IMR-90 (cell line): ENCODE measurements at places on chromosomes 12 and 14.
A peak's percentile ranks its signal among the peaks of the same experiment; 100 is the strongest.

DNA sequence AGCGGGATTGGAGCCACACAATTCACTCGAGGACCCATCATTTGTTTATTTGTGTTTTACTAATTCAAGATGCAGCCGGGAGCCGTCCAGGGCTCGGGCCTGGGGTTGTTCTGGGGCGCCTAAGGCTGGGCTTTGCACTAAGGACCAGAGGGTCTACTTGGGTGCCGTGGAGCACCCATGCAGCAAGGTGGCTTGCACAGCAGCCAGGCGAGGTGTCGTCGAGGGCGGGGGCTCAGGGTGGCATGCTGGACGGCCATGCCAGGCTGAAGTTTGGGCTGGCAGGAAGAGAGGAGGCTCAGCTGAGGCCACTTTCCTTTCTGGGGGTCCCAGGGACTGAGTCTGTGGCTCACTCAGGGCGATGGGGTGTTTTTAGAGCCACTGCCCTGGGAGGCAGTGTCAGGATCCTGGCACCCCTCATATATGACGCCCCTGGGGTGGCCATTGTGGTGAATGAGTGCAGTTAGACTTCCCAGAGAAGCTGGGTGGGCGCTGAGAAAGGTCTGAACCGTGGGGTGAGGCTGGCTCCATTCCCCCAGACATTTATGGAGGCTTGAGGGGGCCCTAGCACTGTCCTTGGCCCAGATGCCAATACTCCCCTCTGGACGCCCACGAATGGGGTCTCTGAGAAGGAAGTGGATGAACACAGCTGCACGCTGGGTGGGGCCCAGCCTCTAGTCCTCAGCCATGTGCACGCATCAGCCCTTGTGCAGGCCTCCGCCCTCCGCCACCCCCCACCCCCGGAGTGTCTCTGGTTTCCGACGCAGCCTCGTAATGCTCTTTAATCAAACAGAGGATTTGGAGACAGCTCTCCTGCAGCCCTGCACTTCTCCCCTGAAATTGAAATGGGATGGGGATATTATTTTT is 11.3 kb downstream of the MEG3 start:
- H3K4me3 ChIP-seq: no peak overlapping the region
- peaks cover 81% of the 10 kb centered on the region for H3K36me3 ChIP-seq
- H3K4me1 ChIP-seq: peaks cover 15% of the 10 kb centered on the region
- no peak overlapping the region for H3K27ac ChIP-seq
- no peaks in the 10 kb centered on the region for H3K27me3 ChIP-seq

DNA sequence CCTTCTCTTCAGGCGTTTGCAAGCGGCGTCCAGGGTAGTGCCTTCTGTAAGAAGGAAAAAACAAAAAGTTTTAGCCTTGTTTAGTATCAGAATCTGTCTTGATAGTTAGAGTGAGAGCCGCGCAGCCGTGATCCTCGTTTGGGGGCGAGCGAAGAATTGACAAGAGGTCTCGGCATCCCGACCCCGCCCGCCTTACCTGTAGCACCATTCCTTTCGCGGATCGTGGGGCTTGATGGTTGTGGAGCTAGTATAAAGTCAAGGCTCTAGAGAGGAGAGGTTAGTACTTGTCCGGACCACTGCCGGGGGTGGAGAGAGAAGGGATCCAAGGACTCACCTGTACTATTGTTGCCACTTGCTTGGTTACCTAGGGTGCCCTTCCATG is 494 bp downstream of the TMTC3 start:
- DNase-seq: no peak
- H3K4me3 ChIP-seq: peak overlapping the region; percentile 64
- no peaks in the 10 kb centered on the region for H3K36me3 ChIP-seq
- H3K27ac ChIP-seq: peak overlapping the region; percentile 52
- no peaks in the 10 kb centered on the region for H3K27me3 ChIP-seq

DNA sequence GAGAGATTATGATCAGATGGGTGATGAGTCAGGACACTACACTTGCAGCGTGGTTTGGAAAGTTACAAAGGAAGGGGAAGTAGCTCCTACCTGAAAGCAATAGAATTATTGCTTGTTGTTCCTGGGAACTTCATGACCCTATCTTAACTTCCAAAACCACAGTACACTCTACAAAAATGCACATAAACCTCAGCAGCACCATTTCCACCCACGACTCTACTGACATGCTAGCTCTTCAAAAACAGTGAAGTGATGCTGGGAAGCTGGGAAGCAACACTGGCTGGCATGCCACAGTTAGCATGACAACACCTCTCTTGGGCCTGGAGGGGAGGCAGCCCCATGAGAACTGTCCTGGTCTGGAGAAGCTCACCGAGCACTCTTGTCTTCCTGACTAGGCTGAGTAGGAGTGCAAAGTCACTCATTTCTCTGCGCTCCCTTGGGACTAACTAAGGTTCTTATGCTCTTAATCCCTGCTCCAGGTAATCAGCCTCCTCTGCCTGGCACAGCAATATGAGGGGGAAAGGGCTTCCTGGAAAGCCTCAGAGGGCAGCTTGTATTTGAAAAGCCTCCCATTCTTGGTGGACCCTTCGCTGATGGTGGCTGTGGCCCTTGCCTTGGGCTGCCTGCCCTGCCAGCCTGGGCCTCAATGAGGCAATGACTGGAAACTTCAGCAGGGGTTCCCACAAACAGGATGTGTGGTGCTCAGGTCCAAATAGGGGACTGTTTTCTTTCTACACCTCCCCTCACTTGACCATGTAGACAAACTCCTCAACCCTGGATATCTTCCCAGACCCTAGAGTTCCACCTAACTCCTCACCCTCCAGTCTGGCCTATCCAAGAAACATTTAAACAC is 1.2 kb downstream of the KRT3 start:
- H3K27ac ChIP-seq: no peak overlapping the region
- H3K4me3 ChIP-seq: no peak overlapping the region
- peak; percentile 37 for DNase-seq
- H3K4me1 ChIP-seq: no peaks in the 10 kb centered on the region
- no peaks in the 10 kb centered on the region for H3K36me3 ChIP-seq

GRCh38 chr14:50400461-50400860 is 3.8 kb upstream of the CDKL1 start:
- H3K4me3 ChIP-seq: no peak overlapping the region
- H3K4me1 ChIP-seq: peaks cover 26% of the 10 kb centered on the region
- no peak for DNase-seq
- no peaks in the 10 kb centered on the region for H3K36me3 ChIP-seq
- H3K27me3 ChIP-seq: no peaks in the 10 kb centered on the region
- peak overlapping the region; percentile 50; the same call in 1 of the 2 replicates for H3K27ac ChIP-seq

- H3K4me3 ChIP-seq: peak overlapping the region; percentile 33; the same call in 1 of the 2 replicates
- H3K36me3 ChIP-seq: no peaks in the 10 kb centered on the region
- H3K27ac ChIP-seq: no peak overlapping the region; the same call in 1 of the 2 replicates
- H3K4me1 ChIP-seq: peaks cover 28% of the 10 kb centered on the region
- H3K27me3 ChIP-seq: no peaks in the 10 kb centered on the region
- DNase-seq: peak; percentile 81
Observed at GRCh38 chr14:61927520-61927919, 165.3 kb downstream of the SNAPC1 start.
